Hepatic stellate cell (primary cell): ENCODE measurements at places on chromosomes 7 and 10.

GRCh38 chr7:1610678-1611302 lies 41.0 kb upstream of the PSMG3 start:
- DNase-seq = no peak

GRCh38 chr10:21919906-21920305 lies 83.6 kb downstream of the DNAJC1 start:
- DNase-seq = no peak

DNA sequence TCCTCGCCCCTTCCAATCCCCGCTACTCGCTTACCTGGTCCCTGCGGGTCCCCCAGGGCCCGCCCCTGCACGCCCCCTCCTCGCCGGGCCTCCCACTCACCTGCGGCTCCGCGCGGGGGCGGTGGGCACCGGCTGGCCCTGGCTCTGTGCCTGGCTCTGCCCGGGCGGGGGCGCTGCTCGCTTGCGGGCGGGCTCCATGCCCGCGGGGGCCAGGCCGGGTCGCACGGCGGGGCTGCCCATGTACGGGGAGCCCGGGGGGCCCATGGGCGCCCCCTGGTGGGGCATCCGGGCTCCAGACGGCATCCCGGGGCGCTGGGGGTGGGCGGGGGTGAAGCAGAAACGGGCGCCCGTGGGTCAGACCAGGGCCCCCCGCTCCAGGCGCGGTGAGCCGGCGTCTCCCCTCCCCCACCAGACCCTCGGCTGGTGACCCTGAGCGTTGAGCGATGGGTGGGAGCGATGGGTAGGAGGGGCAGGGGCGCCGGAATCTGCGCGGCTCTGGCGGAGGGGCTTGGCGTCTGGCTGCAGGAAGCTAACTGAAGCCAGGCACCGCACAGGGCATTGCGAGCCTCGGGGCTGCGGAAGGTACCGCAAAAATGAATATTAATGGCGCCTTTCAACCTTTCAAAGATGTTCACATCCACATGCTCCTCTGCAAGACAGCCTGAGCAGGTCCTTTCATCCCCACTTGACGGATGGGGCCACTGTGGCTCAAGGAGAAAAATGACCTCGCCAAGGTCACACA lies 3.0 kb downstream of the SMARCD3 start:
- peak; percentile 89 for DNase-seq

DNA sequence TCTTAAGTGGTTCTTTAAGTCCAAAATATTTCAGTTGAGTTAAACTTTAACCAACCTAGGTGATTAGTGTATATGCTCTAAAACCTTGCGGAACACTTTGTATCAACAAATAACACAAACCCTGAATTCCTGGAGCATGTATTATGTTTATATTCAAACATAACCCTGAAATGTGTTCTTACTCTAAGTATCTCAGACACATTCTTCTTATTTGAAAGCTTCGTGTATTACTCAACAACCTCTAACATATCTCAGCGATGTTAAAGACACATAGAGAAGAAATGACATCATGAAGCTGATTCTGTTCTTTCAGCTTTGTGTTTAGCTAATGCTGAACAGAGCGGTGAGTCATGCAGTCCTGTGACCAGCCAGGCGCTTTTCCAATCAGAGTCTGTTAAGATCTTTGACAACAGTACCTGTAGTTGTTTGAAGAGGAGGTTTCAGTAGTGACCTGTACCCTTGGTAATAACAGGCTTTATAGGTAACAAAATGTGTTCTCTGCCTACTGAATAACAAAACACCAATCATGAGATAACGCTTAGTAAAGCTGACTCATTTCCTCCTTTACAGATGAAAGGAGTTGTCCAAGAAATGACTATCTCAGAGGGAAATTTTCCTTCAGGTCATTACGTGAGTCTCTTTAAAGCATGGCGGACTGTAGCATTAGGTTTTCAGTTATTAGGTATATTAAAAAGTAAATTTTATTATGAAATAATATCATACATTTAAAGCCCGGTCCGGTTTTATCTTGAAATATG lies 67.3 kb upstream of the KLF6 start:
- peak; percentile 83 for DNase-seq

DNA sequence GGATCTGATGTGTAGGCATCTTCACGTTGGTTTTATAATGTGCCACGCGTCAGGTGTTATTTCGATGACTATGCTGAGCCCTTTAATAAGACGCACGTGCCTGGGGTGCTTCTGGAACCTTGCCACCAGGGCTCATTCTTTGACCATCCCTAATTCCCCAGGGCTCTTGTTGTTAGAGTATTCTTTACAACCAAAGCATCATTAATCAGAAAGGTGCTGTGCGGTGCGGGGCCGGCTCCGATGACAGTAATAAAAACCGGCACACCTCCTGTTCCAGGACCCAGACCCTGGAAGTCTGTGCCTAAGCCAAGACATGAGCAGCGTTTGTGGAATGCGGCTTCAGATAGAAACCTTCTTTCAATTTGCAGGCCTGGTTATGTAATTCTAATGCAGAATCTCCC lies 58.4 kb downstream of the MGMT start:
- DNase-seq = no peak

- DNase-seq = no peak
Measured at GRCh38 chr7:1054861-1055450, 10.6 kb downstream of the GPR146 start.

DNA sequence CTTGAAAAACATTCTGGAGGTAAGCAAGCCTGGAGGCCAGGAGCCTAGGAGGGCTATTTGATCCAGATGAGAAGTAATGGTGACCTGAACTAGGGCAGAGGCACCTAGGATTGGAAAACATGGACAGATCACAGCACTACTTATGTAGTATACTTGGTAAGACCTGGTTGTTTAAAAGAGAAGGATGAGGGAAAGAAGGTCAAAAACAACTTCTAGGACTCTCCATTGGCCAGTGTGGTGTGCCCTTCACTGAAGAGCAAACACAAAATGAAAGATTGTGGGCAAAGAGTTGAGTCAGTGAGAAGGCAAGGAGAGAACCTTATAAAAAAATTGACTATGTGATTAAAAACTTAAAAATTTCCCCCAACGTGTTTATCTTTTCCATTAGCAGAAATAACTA lies 14.3 kb downstream of the ANKRD1 start:
- DNase-seq = no peak

DNA sequence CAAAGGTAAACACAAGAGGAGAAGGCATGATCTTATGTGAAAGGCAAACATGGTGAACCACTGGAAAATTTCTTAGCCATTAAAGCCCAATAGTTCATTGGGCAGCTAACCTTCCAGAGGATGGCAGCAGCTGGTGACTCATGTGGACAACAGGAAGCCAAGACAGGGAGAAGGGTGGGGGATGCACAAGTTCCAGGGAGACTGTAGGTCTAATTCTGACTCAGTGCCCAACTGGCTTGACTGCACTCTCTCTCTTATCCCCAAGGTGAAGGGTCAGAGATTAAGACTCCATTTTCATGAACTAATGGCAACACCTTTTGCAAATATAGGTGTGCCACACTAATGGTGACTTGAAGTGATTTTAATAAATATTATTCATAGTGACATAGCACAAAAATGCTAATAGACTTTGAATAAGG lies 47.9 kb upstream of the SLC35B4 start:
- no peak for DNase-seq

- no peak for DNase-seq
Measured at GRCh38 chr10:124430077-124430476, 11.4 kb upstream of the OAT start.

DNA sequence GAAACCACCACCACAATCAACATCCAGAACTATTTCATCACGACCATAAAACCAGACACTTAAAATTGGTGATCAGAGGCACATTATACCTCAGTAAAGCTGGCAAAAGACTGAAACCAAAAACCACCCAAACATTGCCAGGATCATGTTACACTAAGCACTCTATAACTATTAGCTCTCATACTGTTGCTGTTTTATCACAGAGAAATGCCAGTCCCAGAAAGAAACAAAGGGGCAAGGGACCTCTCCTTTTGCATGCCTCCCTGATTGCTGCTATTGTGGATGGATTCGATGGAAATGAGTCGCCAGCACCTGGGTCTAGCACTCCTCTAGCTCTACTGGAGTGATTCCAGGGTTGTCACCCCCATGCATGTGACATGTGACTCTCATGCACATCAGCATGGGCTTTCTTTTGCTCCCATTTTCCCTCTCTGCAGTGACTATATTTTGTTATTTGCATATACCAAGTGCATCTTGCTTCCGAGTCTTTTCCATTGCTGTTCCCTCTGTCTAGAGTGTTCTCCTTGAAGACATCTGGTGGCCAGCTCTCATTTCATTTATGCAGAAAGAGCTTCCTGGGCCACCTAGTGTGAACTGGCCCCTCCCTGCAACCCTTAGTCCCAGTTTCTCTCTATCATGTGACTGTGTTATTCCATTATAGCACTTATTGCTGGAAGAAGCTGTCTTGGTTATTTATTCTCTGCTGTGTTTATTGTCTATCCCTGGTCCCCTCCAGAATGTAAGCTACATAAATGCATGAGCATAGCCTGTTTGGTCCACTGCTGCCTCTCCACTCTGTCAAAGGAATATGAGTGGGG lies 300.6 kb downstream of the PLXNA4 start:
- no peak for DNase-seq

- DNase-seq = peak; percentile 42
Measured at GRCh38 chr7:92695308-92696261, 105.4 kb upstream of the FAM133B start.

GRCh38 chr10:100186253-100187212 lies 704 bp upstream of the ERLIN1 start:
- peak; percentile 44 for DNase-seq

DNA sequence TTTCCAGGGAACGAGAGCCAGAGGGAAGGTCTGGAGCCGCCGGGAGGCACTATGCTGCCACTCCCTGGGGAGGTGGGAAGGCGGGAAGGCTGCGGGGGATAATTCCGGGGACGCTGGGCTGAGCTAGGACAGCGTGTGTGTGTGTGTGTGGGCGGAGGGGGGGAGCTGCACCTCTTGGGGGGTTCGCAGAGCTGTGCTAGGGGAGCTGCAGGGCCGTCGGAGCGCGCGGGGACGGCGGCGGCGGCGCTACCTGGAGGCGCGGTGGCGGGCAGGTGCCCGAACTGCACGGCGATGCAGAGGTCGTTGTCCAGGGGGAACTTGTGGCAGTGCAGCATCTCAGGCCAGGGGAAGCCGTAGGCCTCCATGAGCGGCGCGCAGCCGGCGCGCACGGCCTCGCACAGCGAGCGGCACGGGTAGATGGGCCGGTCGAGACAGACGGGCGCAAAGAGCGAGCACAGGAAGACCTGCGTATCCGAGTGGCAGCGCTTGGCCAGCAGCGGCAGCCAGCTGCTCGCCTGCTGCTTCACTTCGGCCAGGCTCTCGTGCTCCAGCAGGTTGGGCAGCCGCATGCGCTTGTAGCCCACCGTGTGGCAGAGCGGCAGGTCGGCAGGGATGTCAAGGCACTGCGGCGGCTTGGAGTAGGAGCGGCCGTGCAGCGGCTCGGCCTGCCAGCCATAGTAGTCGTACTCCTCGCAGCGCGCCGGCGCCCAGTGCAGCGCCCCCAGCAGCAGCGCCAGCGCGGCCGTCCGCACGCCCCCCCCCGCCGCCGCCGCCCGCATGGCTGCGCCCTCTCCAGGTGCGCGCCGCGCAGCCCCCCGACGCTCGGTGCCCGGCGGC lies 526 bp downstream of the SFRP5 start:
- peak; percentile 42 for DNase-seq

- DNase-seq = no peak
Measured at GRCh38 chr7:99126921-99127553, 16.9 kb downstream of the SMURF1 start.

GRCh38 chr10:34205452-34205851 lies 609.6 kb downstream of the PARD3 start:
- no peak for DNase-seq

DNA sequence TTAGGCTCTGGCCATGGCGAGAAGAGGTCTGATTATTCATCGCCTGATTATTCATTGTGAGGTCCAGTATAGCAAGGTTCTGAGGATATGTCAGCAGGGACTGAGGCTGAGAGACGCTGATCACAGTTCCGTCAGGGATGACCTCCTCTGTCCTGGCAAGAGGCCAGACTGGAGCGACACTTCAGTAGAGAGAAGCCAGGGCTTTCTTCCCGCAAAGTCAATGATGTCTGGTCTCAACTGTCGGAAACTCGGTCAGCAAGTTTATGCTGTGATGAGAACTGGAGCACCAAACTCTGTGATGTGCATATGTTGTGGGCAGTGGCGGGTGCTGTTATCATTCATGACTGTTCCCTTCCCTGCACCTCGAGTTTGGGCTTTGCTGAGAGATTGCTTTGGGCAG lies 29.0 kb upstream of the GNA12 start:
- no peak for DNase-seq

GRCh38 chr7:1137517-1138167 lies 22.4 kb downstream of the ZFAND2A start:
- no peak for DNase-seq

DNA sequence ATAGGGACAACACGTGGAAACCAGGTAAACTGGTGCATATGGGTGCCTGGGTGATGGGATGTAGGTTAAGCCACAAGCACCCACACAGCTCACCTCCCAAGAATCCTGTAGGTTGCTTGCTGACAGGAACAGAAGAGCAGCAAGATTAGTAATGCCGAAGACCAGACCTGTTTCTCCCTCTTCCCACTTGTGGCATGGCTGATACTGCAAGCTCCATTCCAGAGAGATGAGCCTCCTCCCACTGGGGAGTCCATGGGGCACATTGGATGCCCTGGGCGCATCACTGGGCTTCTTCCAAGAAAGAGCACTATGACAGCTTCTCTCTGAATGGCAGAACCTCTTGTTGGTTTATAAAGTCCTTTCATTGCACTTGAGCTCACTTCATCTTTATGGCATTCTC lies 44.4 kb upstream of the LOXL4 start:
- DNase-seq = no peak

DNA sequence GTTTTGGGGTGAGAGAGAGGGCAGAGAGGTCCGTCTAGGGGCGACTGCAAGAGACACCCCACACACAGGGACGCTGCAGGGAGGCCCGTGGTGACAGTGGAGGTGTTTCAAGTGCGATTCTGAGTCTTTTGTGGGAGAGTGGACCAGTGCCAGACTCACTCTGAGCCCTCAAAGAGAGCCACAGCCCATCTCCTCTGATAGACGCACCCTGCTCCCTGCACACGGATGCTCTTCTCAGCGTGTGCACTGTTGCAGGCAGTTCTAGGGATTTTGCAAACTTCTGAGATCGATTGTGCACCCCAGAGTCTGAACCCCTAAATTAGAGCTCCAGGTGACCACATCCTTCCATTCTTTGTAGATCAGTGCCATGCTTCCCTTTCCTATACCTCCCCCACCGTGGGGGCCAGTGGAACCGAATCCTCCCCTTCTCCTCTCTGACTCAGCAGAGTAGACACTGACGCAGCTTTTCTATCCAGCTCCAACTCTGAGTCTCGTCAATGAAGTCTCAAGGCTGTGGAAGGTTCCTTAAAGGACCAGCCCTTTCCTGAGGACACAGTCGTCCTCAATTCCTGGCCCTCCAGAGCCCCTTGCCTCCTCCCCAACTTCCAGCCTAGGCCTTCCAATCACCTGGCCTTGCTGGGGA lies 83.8 kb downstream of the TMEM130 start:
- no peak for DNase-seq

DNA sequence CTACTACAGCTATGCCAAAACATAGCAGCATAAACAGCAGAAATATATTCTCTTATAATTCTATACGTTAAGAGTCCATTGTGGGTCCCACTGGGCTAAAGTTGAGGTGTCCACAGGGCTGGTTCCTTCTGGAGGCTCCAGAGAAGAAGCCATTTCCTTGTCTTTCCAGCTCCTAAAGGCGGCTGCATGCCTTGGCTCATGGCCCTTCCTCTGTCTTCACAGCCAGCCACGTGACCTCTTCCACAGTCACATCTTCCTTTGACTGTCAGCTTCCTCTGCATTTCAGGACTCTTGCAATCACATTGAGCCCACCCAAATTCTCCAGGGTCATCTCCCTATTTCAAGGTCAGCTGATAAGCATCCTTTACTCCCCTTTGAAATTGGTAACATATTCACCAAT lies 17.2 kb downstream of the NACAD start:
- no peak for DNase-seq

- DNase-seq = no peak
Measured at GRCh38 chr7:1369916-1370657, 89.2 kb downstream of the MICALL2 start.
